ENCODE measurements at places on chromosomes 7 and 10.

DNA sequence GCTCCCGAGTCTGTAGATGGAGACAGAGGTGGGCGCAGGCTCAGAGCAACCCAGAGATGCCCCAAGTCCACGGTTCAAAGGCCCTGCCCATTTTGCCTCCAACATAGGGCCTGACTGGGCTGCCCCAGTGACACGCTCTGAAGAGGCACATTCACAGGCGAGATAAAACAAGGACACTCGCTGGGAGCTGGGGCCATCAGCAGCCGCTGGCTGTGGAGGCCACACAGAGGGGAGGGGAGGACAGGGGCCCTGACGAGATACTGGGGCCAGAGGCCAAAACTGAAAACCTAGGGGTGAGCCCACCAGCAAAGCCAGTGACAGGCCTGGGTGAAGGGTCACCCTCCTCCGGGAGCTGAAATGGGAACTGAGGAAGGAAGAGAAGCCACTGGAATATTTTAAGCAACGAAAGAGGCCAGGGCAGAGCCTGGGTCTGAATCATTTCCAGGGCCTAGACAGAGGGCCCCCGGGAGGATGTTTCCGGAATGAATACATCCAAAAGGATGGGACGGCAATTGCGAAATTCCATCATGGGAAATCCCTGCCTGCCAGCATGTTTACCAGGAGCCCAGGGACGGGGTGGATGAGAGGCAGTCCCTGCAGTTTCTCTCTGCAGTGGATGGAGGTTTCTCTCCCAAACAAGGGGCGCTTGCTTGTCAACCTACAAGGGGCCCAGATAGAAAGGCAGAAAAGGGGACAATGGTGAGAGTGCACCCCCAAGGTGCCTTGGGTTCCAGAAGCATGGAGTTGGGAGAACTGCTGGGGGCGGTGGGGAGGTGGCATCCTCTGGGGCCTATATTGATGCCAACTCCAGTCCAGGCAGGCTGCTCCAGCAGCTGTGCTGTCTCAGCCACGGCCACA lies 29.0 kb upstream of the HSPA12A start:
- no peak for DNase-seq

GRCh38 chr10:71525721-71526120 lies 129.0 kb downstream of the CDH23 start:
- DNase-seq, result no peak

- DNase-seq, result no peak
Measured at GRCh38 chr10:118901380-118901779, 128.1 kb upstream of the NANOS1 start.

DNA sequence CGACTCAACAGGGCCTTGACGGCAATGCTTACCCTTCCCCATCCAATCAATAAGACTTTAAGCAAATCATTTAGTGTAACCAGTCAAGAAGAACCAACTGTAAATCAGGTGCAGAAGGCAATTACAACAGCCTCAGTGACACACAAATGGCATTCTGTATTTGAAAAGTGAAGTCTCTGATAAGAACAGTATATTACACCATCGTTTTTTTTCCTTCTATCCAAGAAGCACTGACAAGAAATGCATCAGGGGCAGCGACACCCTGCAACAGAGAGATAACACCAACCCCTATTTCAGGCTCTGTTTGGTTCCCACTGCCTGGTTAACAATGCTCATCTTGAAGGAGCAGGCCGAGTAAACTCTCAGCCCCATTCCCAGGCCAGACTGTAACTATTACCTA lies 204.0 kb upstream of the AOAH start:
- no peak for DNase-seq

GRCh38 chr10:18099415-18099814 lies 40.8 kb upstream of the CACNB2 start:
- no peak for DNase-seq

- no peak for DNase-seq
Measured at GRCh38 chr10:129964611-129965424, 744 bp upstream of the EBF3 start.

GRCh38 chr10:94122211-94122610 lies 128.5 kb downstream of the PLCE1 start:
- DNase-seq, result no peak

- peak; percentile 70 for DNase-seq
Measured at GRCh38 chr7:129368389-129368986, 65.7 kb upstream of the STRIP2 start.

GRCh38 chr10:8043569-8044306 lies 10.8 kb upstream of the GATA3 start:
- no peak for DNase-seq

GRCh38 chr7:77348371-77348813 lies 67.8 kb downstream of the GSAP start:
- DNase-seq, result no peak

DNA sequence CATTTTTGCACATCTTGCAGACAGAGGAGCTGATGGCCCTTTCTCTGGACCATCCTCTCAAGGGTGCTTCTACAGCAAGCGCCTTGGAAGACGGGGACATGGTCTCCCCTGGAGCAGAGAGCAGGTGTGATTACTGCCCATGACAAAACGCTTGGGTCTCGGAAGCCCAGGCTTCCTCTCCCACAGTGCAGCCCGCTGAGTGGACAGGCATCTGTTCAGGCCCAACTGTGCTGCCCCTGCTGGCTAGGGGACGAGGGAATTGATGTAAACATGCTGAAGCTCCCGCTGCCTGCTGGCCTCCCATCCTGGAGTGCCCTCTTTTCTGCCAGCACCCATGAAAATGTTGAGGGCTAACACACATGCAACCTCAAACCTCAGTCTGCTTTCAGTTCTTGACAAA lies 14.3 kb downstream of the IL15RA start:
- DNase-seq, result no peak

DNA sequence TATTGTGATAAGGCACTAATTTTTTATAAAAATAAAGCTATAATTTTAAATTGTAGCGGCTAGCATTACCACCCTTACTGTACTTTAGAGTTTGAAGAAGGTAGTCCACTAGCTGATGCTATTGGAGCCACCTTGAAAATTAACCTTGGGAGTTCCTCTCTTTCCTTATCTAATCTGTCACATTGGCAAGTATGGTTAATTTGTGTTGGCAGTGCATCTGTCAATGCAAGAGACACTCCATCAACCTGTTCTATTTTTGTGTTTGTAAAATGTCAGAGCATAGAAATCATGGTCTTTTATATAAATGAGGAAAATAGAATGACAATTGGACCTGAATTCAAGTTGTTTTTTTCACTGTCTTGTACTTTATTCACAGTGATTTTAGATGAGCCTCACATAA lies 20.5 kb downstream of the GLCCI1 start:
- DNase-seq, result no peak

- no peak for DNase-seq
Measured at GRCh38 chr7:128010391-128011127, 20.7 kb downstream of the LRRC4 start.

DNA sequence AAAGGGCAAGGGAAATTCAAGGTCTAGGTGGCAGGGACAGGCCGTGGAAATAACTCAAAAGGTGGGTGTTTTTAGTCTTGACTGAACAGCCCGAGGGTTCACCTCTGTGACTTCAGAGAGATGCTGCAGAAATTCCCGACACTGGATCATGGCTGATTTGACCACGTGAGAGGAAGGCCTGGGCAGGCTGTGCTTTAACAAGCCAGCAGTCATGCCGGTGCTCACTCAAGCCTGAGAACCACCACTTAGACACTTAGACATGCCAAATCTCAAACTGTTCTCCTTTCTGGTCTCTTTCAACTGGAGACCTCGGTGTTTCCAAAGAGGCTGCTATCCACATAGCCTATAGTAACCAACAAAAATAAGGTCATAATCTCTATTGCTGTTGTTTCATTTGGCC lies 15.4 kb downstream of the TECTB start:
- no peak for DNase-seq

- DNase-seq, result no peak
Measured at GRCh38 chr10:98436704-98437103, 10.0 kb downstream of the HPS1 start.

- DNase-seq, result no peak
Measured at GRCh38 chr10:111295788-111296187, 219.0 kb downstream of the ADRA2A start.

DNA sequence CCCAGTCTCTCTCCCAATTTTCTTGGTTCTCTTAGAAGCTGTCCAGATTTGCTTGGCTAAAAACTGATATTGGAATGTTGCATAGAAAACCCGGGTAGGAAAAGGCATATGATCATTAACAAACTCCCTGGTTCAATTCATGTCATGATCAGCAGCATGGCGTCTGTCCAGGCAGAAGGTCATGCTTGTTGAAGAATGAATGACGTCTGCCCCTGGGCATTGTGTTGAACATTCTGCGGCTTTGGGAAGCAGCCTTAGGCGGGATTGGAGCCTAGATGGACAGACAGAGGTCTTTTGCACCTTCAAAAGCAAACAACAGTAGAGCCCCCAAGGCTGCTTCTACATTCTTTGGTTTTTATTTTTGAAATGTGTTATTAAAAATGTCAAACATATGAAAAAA lies 7.7 kb upstream of the MINDY3 start:
- DNase-seq, result no peak

GRCh38 chr7:94621120-94621519 lies 34.8 kb downstream of the SGCE start:
- no peak for DNase-seq

DNA sequence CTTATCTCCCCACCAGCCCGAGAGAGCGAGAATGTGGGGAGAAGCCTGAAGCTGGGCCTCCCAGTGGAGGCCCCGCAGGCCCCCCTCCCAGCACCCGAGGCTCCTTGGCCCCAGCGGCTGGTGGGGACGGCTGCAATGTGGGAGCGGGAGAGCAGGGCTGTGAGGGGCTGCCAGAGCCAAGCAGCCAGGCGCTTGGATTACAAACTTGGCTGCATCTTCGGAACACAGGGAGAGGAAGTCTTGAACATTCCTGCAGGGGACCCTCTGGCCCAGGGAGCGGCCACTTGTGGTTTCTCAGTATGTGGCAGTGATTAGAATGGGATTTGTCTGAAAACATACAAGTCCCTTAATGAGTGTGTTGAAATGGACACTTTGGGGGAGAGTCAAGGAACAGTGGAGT lies 23.2 kb downstream of the ELN start:
- no peak for DNase-seq

DNA sequence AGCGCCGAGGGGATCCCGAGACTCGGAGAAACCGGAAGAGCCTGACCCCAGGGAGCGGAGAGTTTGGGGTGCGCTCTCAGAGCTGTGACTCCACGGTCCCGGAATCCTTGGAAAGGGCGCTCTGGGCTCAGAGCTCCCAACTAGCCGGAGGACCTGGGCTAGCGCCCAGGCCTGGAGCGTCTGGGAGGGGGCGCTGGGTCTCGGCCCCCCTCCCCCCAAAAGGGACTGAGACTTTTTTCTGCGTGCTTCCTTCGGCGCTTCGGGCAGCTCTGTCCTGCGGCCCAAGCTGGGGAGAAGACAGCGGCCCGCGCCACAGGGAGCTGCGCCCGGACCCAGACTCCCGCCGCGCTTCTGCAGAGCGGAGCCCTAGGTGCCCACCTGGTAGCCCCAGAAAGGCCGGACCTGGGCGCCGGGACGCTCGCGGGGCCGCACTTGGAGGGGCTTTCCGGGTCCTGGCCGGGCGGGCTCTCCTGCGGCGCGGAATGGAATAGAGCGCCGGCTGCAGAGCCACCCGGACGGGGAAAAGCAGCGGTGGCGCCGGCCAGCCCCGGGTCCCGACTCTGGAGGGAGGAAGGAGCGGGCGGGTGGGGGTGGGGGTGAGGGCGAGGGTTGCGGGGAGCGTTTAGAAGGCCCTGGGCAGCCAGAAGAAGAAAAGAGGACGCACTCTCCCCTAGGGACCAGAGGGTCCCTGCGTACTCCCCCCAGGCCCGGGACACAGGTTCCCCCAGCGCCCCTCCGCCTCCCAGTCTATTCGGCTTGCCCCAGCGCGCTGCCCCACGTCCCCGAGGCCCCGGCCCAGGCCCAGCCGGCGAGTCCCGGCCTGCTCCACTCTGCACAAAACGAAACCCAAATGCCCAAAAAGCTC lies 4.7 kb downstream of the ZNF503 start:
- DNase-seq, result peak; percentile 38

DNA sequence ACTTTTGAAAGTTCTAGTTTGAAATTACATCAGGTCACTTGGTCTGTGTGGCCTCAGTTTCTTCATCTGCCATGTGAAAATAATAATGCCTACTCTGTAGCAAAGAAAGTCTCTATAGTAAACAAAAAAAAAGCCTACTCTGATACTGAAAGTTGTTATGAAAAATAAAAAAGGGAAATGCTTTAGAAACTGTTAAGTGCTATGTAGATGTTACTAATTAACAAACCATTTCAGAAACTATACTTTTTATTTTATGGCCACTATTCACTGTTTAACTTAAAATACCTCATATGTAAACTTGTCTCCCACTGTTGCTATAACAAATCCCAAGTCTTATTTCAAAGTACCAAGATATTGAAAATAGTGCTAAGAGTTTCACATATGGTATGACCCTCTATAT lies 50.6 kb downstream of the CFTR start:
- DNase-seq, result no peak

DNA sequence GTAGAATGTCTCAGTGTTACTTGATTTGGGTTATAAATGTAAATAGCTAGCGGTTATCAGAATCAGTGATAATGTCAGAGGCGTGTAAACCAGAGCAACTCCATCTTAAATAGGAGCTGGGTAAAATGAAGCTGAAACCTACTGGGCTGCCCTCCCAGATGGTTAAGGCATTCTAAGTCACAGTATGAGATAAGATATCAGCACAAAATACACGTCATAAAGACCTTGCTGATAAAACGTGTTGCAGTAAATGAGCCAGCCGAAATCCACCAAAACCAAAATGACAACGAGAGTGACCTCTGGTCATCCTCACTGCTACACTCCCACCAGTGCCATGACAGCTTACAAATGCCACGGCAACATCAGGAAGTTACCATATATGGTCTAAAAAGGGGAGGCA lies 172.3 kb downstream of the CHRM2 start:
- no peak for DNase-seq

- no peak for DNase-seq
Measured at GRCh38 chr7:92647652-92648051, 57.5 kb upstream of the FAM133B start.

- DNase-seq, result no peak
Measured at GRCh38 chr10:121910673-121911420, 17.0 kb downstream of the ATE1 start.

DNA sequence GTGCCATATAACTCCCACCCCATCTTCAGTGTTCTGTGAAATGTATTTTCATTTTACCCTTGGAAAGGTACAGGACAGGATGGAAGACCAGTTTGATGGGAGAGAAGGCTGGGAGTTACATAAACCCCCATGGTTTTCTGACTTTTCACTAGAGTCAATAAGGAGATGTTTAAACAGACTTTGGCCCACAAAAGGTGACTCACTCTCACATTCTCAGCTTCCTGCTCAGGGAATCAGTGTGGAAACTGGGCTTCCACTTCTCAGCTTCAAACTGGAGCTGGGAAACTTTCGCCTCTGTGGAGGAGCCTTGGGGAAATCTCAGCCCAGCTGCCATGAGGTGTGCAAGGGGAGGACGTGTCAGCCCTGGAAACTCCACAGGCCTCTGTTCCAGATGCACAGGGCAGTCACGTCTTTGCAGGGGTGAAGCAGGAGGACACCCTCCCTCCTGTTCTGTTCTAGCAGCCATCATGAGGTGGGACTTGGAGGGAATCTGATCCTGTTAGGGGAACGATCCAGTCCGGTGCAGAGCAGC lies 560.5 kb upstream of the GALNT17 start:
- DNase-seq, result peak; percentile 42

- DNase-seq, result no peak
Measured at GRCh38 chr10:80184291-80184690, 21.0 kb downstream of the ANXA11 start.

GRCh38 chr10:95742485-95742884 lies 13.5 kb upstream of the ENTPD1 start:
- DNase-seq, result no peak

GRCh38 chr7:87212498-87212897 lies 7.0 kb downstream of the TMEM243 start:
- no peak for DNase-seq
